NCI-H1417 treated with DMSO at 0.1 percent for 48 hours (cell line): ENCODE measurements at places on chromosomes 2 and 18.

DNA sequence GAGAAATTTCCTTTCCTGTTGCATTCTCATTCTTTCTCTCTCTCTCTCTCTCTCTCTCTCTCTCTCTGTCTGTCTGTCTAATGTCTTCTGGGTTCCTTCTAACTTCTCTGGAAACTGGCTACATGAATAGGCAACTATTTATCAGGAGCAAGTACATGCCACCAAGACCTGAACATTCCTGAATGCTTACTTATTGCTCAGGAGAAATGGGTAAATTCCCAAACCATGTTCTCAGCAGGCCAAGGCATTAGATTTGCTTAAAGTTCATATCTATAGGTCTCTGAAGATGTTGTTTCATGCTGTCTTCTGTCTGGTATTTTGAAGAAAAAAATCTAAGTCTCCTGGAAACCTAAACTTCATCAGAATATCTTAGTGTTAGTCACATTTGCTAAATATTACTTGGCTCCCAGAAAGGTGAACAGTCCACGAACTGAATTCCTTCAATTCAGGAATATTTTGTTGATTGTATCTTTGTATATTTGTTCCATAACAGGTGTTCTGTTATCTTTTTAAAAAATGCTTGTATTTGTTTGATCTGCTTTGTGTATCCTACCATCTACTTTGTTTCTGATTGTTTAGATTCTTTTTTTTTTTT lies 77.2 kb upstream of the FIGN start:
- no peak for DNase-seq

- DNase-seq, result no peak
These were observed 10.9 kb upstream of the MYOM1 start for GRCh38 chr18:3230401-3231334.

DNA sequence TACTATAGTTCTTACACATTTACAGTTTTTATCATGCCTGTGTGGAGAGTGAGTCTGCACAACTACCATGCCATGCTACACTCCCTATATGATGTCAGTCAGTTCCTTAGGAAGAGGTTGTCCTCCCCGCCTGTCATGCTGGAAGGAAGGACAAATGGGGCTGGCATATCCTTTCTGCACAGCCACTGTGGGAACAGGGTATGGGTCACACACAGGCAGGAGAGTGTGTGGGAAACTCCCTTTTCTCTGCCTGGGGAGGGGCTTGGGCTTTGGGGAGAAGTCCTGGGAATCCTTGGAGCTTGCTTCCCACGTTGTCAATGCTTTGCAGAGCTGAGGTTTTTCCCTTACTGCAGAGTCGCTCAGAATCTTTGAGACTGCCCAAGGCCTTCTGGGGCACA lies 232.1 kb downstream of the PRKCE start:
- no peak for DNase-seq

DNA sequence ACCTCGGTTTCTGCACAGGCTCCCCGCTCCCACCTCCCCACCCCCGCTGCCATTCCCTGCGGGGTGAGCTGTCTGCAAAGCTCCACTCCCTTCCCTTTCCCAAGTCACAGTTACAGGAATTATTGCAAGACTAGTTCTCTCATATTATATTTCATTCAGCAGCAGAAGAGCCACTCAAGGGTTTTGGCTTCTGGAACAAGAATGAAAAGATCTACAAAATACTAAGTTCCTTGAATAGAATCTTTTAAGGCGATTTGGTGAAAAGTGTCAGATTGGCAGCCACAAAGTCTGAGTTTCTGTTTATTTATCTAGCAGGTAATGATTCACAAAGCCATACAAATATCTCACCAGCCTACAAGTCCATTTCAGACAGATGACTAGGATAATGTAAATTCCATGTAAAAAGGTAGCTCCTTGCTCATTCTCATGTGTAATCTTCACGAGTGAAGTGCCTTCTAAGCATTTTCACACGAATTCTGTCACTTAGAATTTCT lies 221.9 kb upstream of the RBBP8 start:
- DNase-seq, result no peak

DNA sequence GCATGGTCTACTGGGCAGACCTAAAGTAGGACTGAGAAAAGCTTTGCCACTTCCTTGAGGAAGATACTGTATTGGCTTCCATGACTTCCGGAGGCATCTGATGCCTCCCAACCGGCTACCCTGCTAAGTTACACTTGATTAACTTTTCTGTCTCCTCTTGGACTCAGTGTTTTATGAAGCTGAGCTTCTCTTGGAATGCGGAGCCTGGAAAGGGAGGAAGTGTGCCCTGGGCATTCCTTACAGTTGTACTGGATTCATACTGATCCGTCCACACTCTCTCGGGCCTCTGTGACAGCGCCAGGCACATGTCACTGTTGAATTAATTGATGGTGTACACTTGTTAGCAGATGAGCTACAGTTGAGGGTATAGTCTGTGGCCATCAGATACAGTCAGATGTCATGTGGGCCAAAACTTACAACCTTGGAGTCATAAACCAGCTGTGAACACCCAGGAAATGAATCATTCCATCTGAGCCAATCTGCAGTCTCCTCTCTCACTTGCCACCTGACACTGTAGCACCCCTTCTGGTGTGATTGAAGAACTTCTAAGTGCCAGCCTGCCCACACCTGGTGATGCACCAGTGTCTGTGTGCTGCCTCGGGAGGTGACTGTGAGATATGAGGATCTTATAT lies 122.5 kb downstream of the FHOD3 start:
- DNase-seq, result no peak

- no peak for DNase-seq
These were observed 386.2 kb downstream of the PTPRM start for GRCh38 chr18:7953095-7953958.

GRCh38 chr2:62660582-62661262 lies 44.8 kb upstream of the EHBP1 start:
- no peak for DNase-seq
